HAP-1 (cell line): ENCODE measurements at places on chromosomes 13 and 19.

DNA sequence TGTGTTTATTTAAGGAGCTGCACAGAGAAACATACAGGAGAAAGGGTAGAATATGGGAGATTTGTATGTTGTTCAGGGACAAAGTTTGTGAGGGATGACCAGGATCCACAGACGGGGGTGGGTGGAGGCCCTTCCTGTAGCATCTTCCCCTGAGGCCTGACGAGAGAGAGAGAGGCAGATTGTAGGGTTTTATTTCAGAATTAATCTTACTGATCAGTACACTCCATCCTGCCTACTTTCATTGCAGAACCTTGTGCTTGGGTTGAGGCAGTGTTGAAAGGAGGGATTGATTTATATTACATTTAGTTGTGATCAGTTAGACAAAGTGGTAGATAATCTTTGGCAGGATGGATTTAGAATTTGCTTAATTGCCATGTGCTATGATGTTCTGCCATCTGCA, 39.6 kb downstream of the MTUS2 start:
- DNase-seq, result no peak

- no peak for DNase-seq
Observed at GRCh38 chr19:13057147-13057572, 45.5 kb downstream of the LYL1 start.

- DNase-seq, result no peak
Observed at GRCh38 chr19:2043251-2043641, 7.8 kb downstream of the MKNK2 start.

GRCh38 chr19:49149652-49150105, 5.5 kb downstream of the HRC start:
- peak; percentile 89 for DNase-seq

- DNase-seq, result no peak
Observed at GRCh38 chr19:16897856-16898161, 9.0 kb downstream of the F2RL3 start.

GRCh38 chr19:39865953-39866352, 19.8 kb upstream of the FBL start:
- DNase-seq, result no peak

GRCh38 chr19:13082192-13083007, 20.3 kb downstream of the LYL1 start:
- DNase-seq, result no peak

DNA sequence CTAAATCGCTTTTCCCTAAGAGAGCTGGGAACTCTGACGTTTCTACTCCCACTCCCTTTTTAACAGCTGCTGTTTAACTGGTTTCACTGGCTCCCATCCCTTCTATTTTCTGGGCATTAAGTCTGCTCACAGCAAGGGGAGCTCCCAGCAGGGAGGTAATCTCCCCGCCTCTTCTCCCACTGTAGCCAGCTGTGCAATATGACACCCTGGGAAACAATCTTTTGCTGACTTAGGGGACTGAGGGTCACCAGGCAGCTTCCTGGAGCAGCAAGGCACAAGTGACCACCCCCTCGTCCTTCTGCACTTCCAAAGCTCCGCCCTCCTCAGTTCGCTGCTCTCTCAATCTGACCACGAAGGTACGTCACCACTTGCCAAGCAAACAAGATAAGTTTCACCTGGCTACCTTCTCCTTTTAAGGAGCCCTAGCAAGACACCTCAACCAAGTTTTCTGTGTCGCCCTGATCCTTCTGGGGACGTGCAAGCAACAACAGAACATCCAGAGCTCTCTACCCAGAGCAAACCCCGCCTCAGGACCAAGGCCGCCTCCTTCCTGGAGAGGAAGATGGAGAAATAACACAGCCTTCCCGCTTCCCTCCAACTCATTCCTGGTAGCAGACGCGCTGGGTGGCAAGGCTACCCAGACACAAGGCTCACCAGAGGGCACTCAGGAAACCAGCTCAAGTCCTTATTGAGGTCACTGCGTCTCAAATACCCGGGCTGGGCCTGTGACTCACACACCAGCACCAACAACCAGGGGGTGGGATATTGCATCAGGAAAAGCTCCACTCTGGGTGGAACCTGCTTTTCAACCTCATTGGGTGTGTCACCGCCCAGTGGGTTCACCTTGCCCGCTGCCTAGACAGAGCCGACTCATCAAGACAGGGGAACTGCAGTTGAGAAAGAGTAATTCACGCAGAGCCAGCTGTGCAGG, 92.4 kb downstream of the STK24 start:
- DNase-seq, result peak; percentile 45

GRCh38 chr19:19218911-19219310, 7.2 kb downstream of the NCAN start:
- no peak for DNase-seq

- peak; percentile 77 for DNase-seq
Observed at GRCh38 chr19:42028304-42029216, 34.5 kb upstream of the ATP1A3 start.

DNA sequence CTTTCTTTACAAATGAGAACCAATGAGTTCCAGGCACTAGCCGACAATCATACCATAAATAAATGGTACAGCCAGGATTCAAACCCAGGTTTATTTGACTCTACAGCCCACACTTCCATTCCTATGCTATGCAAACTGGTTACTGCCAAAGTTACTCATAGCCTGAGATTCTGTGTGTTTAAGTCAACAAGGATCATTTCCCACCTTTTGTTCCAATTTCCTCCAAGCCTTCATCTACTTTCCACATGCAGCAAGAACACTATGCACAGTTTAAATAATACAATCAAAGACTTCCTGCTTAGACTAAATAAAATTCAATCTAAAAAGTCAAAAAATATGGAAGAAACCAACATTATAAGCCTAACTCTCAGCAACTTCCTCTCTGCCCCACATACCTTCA, 59.2 kb upstream of the KLF12 start:
- no peak for DNase-seq

GRCh38 chr13:101291206-101291605, 125.1 kb downstream of the NALCN start:
- DNase-seq, result no peak

DNA sequence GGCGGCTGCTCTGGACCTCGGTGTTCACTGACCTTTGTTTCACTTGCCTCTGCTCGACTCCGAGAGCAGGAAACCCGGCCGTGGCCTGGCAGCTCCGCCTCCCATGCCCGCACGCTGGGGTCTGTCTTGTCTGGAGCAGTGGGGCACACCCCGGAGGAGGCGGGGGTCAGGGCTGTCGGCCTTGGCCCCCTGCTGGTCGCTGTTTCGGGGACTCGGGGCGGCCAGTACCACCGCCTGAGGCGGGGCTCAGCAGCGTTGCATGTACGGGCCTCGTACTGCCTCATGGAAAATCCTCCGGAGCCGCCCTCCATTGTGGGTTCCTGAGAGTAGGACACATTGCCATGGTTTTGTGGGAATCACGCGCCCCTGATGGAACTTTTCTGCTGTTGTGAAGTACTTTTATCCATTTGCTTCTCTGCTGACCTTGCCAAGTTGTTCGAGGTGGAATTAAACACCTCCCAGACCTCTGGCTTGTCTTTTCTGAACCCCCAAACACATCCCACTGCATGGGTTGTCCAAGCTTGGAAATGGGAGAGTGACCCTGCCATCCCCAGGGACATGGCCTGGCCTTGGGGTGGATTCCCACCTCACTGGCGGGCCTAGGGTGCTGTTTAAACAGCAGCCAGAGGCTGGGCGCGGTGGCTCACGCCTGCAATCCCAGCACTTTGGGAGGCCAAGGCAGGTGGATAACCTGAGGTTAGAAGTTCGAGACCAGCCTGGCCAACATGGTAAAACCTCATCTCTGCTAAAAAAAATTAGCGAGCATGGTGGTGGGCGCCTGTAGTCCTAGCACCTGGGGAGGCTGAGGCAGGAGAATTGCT, 5.5 kb upstream of the NDUFS7 start:
- no peak for DNase-seq

DNA sequence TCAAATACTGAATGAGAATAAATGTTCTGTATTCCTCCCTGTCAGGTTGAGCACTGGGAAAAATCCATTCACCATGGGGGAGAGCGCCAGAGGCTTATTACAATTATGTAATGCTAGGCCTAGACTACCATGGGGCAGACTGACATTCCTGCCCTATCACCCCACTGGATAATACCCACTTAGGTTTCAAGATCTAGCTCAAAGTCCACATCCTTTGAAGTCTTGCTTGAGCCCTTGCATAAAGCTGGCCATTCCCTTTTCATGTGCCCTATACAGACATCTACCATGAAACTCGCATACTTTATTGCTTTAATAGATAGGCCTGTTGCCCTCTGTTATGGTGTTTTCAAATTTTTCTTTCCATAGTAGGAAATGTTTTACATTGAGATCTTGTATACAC, 149.3 kb downstream of the RGCC start:
- no peak for DNase-seq

GRCh38 chr13:29849071-29849631, 1.3 kb downstream of the UBL3 start:
- DNase-seq, result peak; percentile 39
